Natural killer cell treated with Interleukin-12 subunit alpha and Interleukin-12 subunit beta and Interleukin-15 and Interleukin-18, amount 100 ng/mL, for 72 hours (primary cell): ENCODE measurements at places on chromosomes 2 and 18.

DNA sequence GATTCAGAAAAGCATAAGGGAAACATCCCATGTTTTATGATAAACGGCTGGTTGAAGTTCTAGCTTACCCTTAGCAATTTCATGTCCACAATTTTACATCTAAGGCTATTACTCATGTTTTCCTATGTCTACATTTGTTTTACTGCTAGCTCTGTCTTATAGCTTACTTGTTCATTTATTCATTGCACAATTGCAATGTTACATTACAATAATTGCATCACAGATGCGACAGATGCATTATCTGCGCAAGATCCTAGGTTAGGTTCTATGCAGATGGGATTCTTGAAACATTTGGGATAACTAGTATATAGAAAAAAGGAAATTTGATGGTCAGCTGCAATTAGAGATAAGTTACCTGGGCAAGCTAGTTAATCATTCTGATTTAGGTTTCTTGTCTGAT, 108.4 kb downstream of the ARHGAP28 start:
- DNase-seq: no peak

- DNase-seq: no peak
Observed at GRCh38 chr2:190535121-190535439, 558 bp upstream of the NEMP2 start.

DNA sequence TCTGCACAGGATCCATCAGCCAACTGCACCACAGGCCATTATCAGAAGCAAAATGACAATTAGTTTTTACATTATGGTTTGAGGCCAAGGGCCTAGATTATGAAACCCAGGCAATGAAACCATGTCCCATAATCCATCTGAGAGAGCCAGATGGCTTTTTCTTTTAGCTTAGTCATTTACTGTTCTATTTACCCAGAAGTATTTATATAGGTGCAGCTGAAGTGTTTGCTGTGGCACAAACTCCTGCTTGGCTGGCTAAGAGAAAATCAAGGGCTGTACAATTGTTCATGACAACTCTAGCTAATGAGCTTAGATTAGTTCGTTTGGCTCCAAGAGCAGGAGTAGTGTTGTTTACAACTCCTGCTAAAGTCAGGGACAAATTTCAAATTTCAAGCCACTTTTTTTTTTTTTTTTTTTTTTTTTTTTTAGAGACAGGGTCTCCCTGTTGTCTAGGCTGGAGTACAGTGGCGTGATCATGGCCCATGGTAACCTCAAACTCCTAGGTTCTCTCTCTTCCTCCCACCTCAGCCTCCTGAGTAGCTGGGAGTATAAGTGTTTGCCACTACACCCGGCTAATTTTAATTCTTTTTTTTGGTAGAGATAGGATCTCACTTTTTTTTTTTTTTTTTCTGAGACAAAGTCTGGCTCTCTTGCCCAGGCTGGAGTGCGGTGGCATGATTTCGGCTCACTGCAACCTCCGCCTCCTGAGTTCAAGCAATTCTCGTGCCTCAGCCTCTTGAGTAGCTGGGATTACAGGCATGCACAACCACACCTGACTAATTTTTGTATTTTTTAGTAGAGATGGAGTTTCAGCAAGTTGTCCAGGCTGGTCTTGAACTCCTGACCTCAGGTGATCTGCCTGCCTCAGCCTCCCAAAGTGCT, 18.4 kb upstream of the REV1 start:
- no peak for DNase-seq

- no peak for DNase-seq
Observed at GRCh38 chr18:55552526-55553189, 35.3 kb downstream of the TCF4 start.

GRCh38 chr2:62343636-62344337, 147.9 kb downstream of the B3GNT2 start:
- no peak for DNase-seq

- DNase-seq: no peak
Observed at GRCh38 chr2:101327863-101328394, 19.4 kb upstream of the RNF149 start.

DNA sequence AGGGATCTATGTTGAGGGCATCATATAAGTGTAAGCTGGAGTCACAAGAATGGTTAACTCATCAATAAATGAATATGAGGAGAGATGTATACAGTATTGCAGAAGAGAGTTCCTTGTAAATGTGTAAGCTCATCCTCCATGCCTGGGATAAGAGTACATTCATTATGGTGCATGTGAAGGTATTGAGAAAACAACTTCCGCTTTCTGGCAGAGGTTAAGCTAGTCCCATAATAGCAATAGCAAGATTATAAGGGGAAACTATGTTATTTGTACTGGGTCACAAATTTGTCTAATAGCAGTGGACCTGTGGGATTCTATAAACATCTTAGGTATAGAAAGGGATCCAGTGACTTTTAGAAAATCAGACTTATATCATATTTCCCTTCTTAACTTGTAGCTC, 44.1 kb downstream of the SCN2A start:
- DNase-seq: no peak

DNA sequence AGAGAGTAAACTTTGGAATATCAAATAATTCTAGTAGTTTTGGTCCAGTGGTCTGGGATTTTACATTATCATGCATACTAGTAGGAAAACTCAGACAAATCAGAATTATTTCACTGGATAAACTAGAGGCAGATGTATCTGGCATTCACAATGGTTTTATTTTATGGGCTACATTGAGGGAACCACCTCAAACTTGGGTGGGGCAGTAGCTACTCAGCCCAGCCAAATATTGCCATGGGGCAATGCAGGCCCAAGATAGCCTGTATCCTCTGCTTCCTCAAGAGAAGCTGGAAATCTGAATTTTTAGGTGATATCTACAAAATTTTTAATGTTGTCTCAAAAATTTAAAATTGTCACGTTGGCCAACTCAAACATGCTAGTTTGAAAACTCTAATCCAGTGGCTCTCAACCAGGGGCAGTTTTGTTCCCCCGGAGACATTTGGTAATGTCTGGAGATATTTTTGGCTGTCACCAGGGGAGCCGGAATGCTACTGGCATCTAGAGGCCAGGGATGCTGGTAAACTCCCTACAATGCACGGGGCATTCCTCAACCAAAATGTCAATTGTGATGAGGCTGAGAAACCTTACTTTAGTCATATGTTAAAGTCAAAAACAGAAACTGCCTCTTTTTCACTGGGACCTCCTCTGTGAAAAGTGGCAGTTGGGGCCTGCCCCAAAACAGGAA, 172.8 kb upstream of the SPRED2 start:
- DNase-seq: no peak

- DNase-seq: no peak
Observed at GRCh38 chr2:69225933-69226332, 161.1 kb downstream of the GFPT1 start.

GRCh38 chr2:202007015-202007982, 26.4 kb upstream of the FZD7 start:
- DNase-seq: no peak

GRCh38 chr2:201607568-201607967, 35.7 kb downstream of the TMEM237 start:
- no peak for DNase-seq

GRCh38 chr2:241009601-241010530, 11.4 kb downstream of the SNED1 start:
- no peak for DNase-seq

DNA sequence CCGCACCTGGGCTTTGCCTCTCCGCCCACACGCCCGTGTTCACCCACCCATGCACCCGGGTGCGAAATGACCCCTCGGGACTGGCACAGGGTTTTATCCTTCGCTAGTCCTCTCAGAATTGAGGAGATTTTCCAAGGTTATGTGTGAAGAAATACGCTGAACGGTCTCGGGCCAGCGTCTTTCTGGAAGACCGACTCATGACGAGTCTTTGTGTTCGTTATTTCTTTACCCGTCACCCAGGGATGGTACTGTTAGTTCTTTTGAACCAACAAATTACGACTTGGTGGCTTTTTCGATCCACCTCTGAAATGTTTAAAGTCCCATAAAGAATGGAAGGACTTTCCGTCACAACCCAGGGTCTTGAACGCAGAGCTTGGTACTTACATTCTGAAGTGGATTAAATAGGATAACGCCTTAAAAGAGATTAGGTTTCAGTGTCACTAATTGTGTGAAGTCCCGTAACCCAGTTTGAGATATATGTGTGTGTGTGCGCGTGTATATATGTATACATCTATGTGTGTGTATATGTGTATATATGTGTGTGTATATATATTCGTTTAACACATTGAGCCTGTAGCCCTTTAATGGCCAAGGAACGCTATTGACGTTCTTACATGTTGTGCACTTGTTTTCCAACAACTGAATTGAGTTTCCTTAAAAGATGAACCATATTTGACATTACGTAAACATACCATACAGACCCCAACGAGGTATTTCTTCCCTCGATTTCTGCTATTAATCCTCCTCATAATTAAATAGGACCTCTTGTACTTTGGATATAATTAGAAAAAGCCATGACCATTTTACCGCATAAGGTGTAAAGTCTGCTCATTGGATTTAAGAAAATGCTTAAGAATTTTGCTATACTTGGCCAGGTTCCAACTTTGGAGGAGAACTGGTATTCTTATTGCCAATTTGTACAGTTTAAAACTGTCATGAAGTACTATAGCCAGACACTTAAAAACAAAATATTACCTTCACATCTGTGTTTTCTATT, 889 bp downstream of the ZC3H15 start:
- no peak for DNase-seq

- no peak for DNase-seq
Observed at GRCh38 chr2:223970343-223971128, 13.3 kb downstream of the MRPL44 start.

GRCh38 chr2:15646661-15647060, 55.0 kb downstream of the DDX1 start:
- DNase-seq: no peak

GRCh38 chr2:26757873-26758789, 6.0 kb upstream of the SLC35F6 start:
- DNase-seq: peak; percentile 64

GRCh38 chr2:84879584-84880394, 1.1 kb downstream of the TRABD2A start:
- DNase-seq: peak; percentile 57

DNA sequence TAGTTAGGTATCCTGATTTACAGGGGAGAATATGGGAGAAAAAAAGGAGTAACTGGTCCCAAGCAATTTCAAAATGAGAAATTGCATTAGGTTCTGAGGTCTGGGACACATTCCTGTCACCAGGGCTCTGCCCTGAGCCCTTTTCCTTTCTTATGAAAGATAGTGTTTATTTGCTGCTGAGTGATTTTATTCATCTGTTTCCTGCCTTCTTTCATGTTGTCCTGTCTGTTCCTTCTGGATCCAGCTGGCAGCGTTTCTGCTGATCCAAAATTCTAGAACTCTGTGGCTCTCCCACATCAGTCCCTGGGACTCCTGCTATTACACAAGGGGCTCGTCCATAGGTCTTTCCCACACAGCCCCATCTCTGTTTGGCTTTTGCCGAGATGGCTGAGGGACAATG, 519.1 kb upstream of the SALL3 start:
- DNase-seq: no peak

- no peak for DNase-seq
Observed at GRCh38 chr2:165015052-165015642, 59.8 kb upstream of the SLC38A11 start.

DNA sequence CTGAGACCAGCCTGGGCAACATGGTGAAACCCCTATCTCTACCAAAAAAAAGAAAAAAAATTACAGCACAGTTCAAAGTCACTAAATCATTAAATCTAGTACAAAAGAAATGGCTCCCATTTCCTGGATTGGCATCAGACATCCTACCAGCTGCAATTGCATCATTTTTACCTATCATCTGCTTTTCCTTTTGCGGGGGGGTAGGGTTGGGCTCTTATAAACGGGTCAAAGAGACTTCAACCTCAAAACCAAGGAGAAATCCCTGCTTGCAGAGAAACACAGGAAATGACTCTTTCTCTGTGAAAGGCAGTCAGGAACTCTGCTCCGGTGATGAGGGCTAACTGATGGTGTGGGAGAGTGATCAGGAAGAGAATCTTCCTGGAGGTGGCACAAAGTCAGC, 45.3 kb upstream of the RFX8 start:
- DNase-seq: no peak

GRCh38 chr2:8839189-8839965, 2.0 kb upstream of the KIDINS220 start:
- DNase-seq: no peak

DNA sequence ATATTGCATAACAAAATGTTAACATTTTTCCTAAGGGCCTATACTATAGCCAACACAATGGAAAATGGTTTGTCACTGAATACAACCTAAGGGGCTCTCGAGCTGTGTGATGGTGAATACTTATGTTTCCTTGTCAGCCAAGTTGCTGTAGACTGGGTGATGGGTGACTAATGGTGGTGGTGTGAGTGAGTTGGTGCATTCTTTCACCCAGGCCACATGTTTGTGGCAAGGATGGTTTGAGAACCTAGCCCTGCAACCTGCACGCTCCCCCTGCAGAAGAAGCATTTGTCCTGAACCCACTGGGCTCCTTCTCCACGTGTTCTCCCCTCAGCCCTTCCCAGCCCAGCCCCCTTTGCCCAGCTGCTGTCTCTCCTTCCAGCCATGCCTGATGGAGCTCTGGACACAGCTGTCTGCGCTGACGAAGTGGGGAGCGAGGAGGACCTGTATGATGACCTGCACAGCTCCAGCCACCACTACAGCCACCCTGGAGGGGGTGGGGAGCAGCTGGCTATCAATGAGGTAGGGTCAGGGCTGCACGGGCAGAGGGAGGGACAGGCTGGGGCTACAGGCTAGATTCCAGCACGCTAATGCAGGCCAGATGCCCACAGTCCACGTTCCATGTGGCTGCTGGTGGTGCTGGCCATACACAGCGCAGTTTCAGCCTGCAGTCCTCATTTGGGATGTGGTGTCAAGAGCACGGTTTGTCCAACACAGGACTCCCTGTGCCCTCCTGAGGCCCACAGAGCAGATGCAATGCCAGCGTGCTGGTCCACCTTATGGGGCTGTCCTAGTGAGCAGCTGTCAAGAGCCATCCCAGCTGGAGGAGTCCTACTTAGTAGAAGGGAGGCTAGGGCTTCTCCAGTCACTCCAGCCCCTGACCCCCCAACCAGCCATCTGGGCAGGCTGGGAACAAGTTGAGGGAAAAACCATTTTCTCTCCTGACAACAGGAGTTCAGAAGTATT, 65.4 kb downstream of the FAM168B start:
- DNase-seq: peak; percentile 18

DNA sequence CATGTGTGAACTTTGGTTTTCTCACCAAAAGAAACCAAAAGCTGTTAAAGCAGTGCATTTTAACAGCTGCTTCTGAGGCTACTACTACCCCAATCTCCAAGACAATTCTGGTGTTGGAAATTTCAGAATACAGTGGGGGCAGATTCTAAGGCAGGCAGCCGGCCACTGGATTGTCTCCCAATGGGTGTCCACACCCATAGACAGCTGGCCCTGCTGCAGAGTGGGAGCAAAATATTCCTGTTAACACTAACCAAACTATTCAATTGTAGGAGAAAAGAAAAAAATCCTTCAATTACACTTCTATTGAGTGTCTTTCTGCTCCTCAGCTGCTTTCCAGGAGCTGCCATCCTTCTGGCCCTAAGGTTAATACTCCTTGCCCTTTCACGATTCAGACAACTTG, 223.7 kb downstream of the ALK start:
- no peak for DNase-seq

GRCh38 chr2:205366336-205367060, 315.8 kb upstream of the NRP2 start:
- DNase-seq: no peak
